ENCODE measurements at places on chromosomes 12 and 14.

- DNase-seq = no peak
Measured at GRCh38 chr12:90015228-90015627, 306.6 kb upstream of the ATP2B1 start.

DNA sequence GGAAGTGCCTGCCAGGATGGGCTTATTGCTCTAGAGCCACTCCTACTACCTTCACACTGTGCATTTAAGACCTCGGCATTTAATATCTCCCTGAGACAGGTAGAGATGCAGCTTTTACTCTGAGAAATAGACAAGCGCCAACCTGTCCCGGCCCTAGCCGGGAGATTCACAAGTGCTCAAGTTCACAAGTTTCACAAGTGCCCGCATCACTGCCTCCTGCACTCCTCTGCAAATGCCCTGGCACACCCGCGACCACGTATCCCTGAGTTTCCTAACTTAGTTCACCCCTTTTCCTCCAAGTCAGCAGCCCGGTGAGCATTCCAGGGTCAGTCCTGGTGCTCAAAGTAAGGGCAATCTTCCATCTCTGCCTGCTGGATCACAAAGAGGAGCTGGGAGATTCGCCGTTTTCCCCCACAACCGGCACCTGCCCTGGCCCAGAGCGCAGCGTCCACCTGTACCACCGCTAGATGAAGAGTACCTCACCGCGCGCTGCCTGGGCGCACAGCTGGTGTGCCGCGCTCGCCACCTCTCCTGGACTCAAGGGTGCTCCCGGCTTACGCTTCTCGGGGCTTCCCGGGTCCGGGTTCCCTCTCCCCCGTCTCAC is 5.0 kb upstream of the SLC38A4 start:
- no peak for DNase-seq

- peak; percentile 65 for DNase-seq
Measured at GRCh38 chr14:35416108-35416750, 11.7 kb upstream of the NFKBIA start.

DNA sequence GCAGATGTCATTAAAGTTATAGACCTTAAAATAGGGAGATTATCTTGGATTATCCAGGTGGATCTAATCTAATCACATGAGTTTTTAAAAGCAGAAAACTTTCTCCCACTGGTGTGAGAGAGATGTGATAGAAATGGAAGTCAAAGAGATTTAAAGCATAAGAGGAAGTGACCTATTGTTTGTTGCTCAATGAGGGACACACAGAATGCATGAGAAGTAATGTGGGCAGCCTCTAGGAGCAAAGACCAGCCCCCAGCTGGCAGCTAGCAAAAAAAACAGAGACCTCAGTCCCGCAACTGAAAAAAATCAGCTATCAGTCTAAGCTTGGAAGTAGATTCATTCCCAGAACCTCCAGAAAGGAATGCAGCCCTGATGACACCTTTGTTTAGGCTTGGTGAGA is 24.6 kb upstream of the ANP32D start:
- DNase-seq = no peak

- DNase-seq = no peak
Measured at GRCh38 chr14:67031920-67032774, 157.1 kb upstream of the GARIN2 start.

DNA sequence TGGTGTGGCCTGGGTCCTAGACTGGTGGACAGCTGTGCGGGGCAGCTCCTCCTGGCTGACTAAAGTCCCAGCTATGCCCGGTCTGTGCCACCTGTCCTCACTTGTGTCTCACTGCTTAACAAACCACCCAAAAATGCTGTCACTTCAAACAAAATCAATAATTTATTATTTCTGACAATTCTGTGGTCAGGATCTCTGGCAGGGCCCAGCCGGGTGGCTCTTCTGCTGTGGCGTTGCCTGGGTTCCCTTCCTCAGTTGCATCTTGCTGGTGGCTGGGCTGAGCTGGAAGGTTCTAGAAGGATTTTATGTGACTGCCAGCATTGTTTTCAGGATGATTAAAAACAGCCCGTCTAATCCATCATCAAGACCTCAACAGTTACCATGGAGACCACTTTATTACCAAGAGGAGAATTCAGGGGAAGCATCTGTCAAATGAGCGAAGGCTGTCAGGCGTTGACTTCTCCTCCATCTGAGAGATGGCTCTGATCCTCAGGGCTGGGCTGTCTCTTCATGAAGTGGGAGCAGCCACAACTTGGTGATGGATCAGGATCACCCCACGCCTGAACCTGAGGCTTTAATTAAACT is 280.6 kb upstream of the SFSWAP start:
- no peak for DNase-seq

- DNase-seq = no peak
Measured at GRCh38 chr14:96090441-96091148, 51.4 kb downstream of the C14orf132 start.

DNA sequence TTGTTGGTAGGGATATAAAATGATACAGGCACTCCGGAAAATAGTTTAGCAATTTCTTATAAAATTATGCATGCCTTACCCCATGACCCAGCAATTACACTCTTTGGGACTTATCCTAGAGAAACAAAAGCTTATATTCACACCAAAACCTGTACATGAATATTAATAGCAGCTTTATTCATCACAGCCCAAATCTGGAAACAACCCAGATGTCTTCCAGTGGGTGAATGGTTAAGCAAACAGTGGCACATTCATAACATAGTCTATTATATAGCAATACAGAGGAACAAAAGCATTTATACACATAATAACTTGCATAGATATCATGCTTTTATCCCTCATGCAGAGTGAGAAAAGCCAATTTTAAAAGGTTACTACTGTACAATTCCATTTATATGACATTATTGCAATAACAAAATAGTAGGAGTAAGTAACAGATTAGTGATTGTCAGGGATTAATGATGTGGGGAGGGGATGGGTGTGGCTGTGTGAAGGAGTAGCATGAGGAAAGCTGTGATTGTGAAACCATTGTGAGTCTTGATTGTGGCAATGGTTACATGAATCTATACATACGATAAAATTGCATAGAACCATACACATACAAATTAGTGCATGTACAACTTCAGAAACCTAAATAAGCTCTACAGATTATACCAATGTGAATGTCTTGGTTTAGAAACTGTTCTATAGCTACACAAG is 363.1 kb upstream of the OR4E1 start:
- no peak for DNase-seq

GRCh38 chr12:229441-230191 is 15.7 kb upstream of the SLC6A12 start:
- DNase-seq = no peak

DNA sequence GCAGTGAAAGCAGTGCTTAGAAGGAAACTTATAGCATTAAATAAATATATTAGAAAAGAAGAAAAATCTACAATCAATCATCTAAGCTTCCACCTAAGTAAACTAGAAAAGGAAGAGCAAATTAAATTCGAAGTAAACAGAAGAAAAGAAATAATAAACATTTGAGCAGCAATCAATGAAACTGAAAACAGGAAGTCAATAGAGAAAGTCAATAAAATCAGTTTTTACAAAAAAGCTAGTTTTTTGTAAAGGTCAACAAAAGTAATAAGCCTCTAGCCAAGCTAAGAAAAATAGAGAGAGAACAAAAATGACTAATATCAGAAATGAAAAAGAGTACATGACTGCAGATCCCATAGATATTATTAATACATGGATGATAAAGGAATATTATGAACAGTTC is 34.2 kb upstream of the KTN1 start:
- DNase-seq = no peak

DNA sequence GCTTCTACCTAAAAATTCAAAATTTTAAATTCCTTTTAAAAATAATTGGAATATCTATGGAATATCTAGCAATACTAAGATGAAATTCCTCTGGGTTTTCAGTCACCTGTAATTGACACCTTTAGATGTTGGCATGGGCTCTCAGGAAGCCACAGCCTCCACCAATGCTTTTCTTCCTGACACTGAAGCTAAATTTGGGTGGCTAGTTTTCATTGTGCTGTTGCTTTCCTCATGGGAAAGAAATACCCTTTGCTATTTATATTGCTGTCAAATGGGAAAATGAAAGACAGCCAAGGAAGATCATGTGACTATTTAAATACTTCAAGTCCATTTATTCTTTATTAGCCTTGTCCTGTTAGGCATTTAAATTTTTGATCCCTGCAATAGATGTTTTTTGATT is 313.0 kb downstream of the NAV3 start:
- no peak for DNase-seq
